ENCODE measurements at places on chromosomes 16 and 17.

DNA sequence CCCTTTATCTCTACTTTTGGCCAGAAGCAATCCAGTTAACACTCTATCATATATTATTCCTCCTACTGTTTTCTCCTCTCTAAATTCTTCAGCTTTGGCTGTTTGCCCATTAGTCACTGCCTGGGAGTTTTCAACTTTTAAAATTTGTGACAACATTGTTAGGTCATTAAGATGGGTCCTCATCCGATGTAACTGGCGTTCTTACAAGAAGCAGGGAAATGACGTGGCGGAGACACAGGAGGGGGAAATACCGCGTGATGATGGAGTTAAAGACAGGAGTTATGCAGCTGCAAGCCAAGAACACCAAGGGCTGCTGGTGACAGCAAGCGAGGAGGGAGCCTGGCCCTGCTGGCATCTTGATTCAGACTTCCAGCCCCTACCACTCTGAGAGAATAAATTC, 34.8 kb upstream of the CPHXL start:
- DNase-seq: no peak

GRCh38 chr16:66923866-66924265, 1.5 kb downstream of the RRAD start:
- DNase-seq: no peak

- DNase-seq: peak; percentile 9
Observed at GRCh38 chr16:64983963-64984362, 137.9 kb downstream of the CDH11 start.

DNA sequence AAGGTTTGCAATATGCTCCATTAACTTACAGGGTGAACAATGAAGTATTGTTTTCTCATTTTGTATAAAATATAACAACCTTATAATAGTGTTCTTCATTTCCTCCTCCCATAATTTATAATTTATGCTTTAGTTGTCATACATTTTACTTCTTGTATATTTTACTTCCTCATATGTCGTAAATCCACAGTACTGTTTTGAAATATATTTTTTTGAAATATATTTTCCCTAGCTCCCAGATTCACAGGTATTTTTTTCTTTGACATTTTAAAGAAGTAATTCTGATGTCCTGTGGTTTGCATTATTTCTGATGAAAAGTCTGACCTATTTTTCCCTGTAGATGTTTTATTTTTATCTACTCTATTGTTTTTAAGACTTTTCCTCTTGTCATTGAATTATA, 52.7 kb downstream of the VMP1 start:
- DNase-seq: no peak

DNA sequence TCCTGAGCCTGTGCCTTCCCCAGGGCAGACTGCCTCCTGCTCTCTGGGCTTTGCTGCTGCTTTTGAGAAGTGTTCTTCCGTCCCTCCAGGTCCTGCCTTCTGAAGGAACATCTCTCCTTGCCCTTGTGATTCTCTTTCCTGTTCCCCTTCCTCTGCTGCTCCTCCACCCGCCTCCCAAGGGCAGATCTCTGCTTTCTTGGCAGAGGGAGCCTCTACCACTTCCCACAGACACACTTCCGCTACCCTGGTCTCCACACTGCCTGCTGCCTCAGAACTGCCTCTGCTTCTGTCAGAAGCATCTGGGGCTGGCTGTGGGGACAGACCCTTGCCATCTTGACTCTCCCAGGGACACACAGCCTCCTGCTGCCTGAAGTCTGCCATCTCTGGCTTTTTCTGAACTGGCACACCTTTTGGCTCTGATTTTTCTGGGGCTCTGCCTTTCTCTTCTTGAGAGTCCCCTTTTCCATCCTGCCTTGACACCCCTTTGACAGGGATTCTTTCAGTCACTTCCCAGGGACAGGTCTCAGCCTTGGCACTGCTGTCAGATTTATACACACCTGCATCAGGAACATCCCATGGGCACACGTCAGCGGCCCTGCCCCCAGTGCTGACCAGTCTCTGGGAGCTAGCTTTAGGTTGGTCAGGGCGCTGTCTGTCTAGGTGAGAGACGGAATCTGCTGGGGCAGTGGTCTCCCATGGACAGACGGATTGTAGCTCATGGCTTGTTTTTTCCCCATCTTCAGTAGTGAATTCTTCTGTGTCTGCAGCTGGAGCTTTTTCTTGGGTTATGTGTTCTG, 16.6 kb downstream of the GPR179 start:
- DNase-seq: no peak

GRCh38 chr17:64982139-64982915, 63.0 kb upstream of the LRRC37A3 start:
- DNase-seq: no peak

DNA sequence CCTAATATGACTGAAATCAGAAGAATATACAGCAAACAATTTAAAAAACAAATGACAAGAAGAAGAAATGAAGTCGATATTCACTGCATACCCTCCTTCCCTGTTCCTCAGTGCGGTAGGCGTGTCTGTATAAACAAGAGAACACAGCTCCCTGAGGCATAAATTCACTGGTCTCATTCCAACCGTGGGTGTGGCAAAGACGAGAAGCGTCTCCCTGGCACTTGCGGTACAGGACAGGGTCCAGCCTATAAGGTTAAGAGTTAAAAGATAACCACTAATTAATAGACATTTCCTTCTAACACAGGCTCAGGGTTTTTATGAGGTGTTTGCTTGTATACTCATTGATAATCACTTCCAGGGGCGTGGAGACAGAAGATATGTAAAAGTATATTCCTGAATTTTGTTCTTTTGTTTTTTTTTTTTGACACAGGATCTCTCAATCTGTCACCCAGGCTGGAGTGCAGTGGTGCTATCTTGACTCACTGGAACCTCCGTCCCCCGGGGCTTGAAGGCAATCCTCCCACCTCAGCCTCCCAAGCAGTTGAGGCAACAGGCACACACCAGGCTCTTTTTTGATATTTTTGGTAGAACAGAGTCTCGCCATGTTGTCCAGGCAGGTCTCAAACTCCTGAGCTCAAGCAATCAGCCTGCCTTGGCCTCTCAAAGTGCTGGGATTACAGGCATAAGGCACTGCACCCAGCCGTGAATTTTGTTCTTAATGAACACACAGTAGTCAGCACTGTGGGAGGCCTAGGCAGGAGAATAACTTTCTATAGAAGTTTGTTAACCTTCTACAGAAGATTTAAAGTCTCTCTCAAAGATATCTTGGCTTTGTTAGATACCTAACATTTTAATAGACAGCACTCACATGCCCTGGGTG, 59.1 kb upstream of the CLEC18B start:
- DNase-seq: no peak

GRCh38 chr16:89410322-89410721, 80.0 kb downstream of the ANKRD11 start:
- no peak for DNase-seq

- DNase-seq: no peak
Observed at GRCh38 chr17:34717092-34717491, 137.7 kb downstream of the TMEM132E start.

GRCh38 chr16:72609933-72610332, 438.0 kb upstream of the PMFBP1 start:
- DNase-seq: no peak

DNA sequence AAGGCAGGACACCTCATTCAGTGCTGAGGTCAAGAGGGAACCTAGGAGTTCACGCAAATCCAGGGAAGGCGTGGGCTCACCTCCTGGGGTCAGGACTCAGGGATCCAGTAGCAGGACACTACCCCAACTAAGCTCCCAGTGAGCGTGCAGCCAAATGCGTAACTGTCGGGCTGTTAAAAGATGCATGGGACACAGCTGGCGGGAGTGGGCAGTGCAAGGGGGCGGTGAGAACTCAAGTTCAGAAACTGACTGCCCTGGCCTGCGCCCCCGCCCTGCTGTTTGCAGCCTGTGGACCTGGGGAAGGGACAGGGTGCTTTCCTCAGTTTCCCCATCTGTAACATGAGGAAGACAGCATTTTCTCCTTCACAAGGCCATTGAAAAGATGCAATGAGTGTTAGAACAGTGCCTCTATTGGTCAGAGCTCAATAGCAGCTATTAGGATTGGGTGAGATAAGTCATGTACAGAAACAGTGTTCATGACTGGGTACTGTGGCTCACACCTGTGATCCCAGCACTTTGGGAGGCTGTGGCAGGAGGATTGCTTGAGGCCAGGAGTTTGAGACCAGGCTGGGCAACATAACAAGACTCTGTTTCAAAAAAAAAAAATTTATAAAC, 20.2 kb downstream of the CDIPT start:
- no peak for DNase-seq

GRCh38 chr17:40675905-40676304, 10.9 kb upstream of the KRT222 start:
- no peak for DNase-seq

DNA sequence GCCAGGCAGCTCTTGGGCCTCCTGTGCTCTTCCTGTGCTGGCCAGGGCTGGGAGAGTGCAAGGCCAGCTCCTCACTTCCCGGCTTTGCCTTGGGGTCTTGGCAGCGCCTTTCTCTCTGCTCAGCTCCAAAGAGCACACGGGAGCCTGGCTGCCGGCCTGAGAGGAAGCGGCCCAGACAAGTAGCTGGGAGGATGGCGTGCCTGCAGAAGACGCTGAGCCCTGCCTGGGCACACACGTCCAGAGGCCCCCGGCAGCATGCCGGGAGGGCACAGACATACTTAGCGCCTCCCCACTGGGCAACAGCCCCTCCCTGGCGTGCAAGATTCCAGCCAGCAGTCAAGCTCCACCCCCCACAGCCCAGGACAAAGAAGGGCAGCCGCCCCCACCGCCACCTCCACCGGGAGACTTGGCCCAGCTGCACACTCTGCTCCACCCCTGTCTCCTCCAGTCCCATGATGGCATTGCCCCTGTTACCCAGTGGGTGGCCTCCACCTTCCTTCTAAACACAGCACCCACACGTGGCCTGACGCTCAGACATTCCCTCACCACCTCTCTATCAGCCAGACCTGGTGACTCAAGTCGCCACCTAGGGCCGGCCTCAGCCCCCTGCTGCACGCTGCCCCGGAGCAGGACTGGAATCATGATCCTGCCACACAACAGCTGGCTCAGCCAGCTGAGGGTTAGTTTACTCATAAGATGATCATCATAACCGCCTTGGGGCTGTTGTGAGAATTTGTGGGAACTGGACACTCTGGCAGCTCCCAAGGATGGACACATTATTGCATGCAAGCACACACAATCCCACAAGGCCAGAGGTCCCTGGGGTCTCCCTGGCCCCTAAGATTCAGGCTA, 12.4 kb downstream of the SGCA start:
- DNase-seq: no peak

- no peak for DNase-seq
Observed at GRCh38 chr16:63652091-63652490, 1469.8 kb downstream of the CDH11 start.

- DNase-seq: no peak
Observed at GRCh38 chr16:24257958-24258357, 1.8 kb downstream of the CACNG3 start.

DNA sequence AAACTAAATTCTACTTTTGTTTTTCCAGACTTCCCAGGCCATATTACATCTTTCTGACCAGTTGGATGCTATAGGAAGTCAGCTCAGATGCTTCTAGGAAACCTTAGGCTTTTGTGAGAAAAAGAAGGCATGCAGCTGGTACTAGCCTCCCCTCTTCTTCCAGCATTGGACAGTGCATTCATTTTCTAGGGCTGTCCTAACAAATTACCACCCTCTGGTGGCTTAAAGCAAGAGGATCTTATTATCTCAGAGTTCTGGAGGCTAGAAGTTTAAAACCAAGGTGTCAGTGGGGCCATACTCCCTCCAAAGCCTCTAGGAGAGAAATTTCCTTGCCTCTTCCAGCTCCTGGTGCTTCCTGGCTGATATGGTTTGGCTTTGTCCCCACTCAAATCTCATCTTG, 467.8 kb downstream of the SLC39A11 start:
- no peak for DNase-seq

GRCh38 chr17:68431661-68432071, 25.6 kb downstream of the WIPI1 start:
- DNase-seq: no peak

DNA sequence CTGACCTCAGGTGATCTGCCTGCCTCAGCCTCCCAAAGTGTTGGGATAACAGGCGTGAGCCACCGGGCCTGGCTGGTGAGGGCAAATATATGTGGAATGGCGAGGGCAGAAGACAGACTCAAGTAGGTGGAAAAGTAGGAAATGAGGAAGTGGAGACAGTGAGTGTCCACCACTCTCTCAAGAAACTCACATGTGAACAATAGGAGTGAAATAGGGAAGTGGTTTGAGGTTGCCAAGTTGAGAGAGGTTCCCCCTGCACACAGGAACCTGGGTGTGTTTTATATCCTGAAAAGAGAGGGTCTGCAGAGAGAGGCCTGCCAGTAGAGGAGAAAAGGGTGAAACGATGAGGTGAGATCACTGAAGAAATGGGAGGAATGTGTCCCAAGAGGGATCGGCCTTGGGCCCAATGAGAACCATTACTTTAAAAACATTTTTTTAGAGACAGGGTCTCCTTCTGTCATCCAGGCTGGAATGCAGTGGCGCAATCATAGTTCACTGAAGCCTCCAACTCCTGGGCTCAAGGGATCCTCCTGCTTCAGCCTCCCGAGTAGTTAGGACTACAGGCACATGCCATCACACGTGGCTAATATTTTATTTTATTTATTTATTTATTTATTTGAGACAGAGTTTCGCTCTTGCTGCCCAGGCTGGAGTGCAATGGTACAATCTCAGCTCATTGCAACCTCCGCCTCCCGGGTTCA, 17.1 kb upstream of the CORO1A start:
- no peak for DNase-seq

DNA sequence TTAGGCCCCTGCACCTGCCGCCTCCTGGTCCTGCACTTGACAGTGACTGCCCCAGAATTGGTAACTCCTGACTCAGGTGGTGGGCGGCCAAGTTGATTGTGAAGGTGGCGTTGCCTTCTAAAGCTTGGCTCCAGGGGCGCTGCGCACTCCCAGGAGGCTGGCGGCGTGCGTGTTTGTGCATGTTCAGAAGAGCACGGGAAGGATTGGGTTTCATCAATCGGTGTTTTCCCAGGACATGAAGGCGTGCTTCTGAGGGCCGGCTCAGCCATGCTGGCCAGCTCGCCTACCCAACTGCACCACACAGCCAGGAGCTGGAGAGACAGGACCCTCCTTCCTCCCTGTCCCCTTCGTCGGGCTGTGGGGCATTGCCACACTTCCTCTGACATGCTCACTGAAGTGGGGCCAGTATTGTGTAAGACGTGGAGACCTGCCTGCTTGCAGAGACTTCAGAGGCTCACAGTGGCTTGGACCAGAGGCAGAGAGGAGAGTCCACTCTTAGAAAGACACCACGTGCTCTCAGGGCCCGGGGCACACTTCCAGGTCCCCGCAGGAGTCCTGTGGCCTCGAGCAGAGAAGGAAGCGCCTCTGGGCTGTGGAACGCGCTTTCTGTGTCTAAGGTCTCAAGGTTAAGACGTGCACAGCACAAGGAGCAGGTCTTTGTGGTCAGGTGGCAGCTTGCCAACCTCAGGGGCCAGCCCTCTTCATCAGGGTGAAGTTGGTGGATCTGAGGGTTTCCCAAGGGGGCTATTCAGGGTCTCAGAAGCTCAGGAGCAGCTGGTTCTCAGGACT, 2.8 kb downstream of the RAB40C start:
- no peak for DNase-seq

GRCh38 chr16:67943619-67944504, at the start of gene LCAT:
TSS of gene LCAT (minus strand) at chr16:67944120. CDS start at chr16:67944101, 19 bp downstream.
- no peak for DNase-seq

- DNase-seq: no peak
Observed at GRCh38 chr17:1217089-1217385, 37.3 kb upstream of the ABR start.

- no peak for DNase-seq
Observed at GRCh38 chr17:20205609-20206008, 196.4 kb downstream of the SPECC1 start.

- no peak for DNase-seq
Observed at GRCh38 chr16:87000001-87000400, 317.2 kb downstream of the C16orf95 start.

GRCh38 chr17:62565817-62566216, 61.7 kb upstream of the MRC2 start:
- DNase-seq: no peak

Data from forelimb muscle (tissue), 1 donor.